ENCODE measurements at places on chromosomes 11 and 22. TPM values are rescaled to one million over a fixed set of nuclear protein-coding genes. Genes with fewer than 3 reads are reported as not detected.

GRCh38 chr11:118216621-118217481 lies 8.0 kb downstream of the JAML start:
- DNase-seq: no peak

GRCh38 chr11:125625225-125625629 lies 264 bp downstream of the CHEK1 start:
- DNase-seq: no peak

MRGPRX3 gene
- not detected for total RNA-seq

DNA sequence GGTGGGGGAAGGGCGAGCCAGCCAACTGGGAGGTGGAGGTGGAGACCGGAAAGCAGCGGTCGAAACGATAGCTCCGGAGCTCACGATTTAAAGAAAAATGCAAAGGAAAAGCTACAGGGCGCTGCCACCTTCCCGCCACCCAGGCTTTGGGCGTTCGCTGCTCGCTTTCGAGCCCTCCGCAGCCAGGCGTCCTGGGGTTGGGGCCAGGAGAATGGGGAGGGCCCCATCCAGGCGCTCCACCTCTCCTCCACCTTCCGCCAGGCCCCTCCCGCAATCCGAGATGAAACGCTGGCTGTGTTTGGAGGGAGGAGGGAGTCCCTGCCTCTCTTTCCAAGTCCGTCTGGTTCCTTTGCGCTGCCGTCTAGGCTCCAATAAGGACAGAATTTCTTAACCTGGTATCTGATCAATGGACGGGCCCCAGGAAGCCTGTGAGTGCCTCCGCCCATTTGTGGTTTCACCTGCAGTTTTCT lies 483 bp upstream of the ABTB2 start:
- DNase-seq: no peak

DNA sequence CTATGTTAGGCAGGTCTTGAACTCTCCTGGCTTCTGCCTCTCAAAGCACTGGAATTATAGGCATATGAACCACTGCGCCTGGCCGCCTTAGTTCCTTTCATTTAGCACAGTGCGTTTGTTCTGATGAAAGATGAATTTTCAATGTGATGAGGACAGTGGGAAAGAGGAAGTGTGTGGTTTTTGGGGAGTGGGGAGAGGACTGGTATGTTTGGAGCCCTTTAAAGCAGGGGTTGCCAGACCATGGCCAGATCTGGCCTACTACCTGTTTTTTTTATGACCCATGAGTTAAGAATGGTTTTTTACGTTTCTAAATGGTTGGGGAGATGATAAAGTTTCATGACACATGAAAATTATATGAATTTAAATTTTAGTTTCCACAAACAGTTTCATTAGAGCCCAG lies 12.5 kb downstream of the ATXN10 start:
- no peak for DNase-seq

GRCh38 chr22:50002791-50003190 lies 9.8 kb downstream of the IL17REL start:
- DNase-seq: no peak

CHRNA10 gene
- total RNA-seq: 1.8 TPM

C22orf42 gene
- 1.5 TPM for total RNA-seq

DNA sequence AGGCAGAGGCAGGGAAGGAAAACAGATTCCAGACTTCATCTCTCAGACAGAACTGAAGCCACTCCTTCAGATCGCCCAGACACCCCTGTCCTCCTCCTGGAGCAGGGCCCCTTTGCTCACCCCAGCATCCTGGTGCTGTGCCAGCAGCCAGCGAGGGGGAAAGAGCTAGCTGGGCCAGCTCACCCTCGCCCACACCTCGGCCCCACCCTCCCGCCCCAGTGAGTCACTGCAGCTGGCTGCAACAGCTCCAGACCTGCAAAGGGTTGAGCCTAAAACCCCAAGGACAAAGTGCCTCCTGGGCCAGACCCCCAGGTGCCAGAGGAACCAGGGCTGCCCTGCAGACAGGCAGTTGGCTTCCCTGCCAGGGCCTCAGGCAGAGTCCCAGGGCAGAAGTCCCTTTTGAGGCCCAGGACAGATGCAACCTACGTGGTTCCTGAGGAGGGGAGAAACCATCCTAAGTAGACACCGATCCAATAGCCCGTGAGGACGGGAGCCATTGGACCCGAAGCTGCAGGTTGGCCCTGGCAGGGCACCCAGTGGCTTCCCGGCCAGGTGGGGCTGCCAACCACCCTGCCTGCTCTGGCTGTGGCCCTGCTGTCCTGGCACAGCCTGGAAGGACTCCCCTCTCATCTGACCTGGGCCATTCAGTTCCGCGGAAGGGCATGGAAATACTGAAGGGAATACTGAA lies 7.2 kb downstream of the AHNAK start:
- peak; percentile 59 for DNase-seq

DNA sequence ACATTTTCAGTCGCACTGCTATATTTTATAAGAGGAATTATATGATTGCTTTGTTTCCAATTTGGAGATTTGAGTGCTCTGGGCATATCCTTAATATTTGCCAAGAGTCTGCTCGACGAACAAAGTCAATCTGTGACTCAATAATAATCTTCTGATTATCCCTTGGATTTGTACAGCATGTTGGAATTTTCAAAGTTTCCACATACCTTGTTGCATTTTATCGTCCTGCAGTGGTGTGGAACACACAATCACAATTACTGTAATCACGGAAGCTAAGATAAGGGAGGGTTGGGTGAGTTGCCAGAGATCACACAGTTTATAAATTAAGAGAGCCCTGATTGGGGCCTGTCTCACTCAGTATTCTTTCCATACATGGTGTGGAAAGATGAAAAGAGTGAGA lies 189.3 kb downstream of the GUCY1A2 start:
- no peak for DNase-seq

- DNase-seq: peak; percentile 72
These were observed 739.8 kb downstream of the OPCML start for GRCh38 chr11:132792341-132793140.

GRCh38 chr11:122115524-122116379 lies at the start of gene BLID:
TSS of gene BLID (minus strand) at chr11:122116215. CDS start at chr11:122115922, 293 bp downstream.
- peak; percentile 89 for DNase-seq

- no peak for DNase-seq
These were observed 8.6 kb upstream of the VWCE start for GRCh38 chr11:61303725-61304124.

GRCh38 chr11:122101625-122102291 lies 14.3 kb downstream of the BLID start:
- peak; percentile 91 for DNase-seq

C22orf15 gene
- total RNA-seq: 2.2 TPM

- DNase-seq: no peak
These were observed 52.4 kb downstream of the DSCAML1 start for GRCh38 chr11:117744471-117745150.

DNA sequence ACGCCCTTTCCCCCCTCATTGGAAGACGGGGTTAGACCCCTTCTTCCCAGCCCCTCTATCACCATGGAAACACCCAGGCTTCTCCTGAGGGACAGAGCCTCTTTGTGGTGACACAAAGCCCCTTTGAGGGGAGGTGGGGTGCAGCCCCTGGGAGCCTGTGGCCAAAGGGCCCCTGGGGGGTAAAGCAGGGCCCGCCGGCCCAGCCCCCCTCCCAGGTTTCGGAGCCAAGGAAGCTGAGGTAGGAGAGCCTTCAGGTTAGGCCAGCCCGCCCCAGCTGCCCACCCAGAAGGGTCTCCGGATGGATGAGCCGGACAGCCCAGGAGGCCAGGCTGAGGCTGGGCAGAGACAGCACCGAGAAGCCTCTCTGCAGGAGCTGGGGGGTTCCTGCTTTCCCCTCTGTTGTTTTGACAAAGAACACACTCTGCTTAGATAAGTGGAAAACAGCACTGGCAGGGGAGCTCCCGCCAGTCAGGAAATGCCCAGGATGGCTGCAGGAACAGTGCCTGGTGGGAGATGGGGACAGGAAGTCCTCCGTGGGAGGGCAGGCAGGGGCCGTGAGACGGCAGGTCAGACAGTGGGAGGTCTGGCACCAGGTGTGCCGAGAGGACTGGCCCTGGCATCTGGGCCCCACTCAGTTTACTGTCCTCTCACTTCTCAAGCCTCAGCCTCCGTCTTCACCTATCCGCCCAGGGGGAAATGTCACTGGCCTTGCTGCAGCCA lies 18.2 kb downstream of the ARVCF start:
- no peak for DNase-seq

GRCh38 chr22:29937940-29938693 lies 55.1 kb downstream of the MTMR3 start:
- no peak for DNase-seq

OVOL1 gene
- 5.5 TPM for total RNA-seq

DNA sequence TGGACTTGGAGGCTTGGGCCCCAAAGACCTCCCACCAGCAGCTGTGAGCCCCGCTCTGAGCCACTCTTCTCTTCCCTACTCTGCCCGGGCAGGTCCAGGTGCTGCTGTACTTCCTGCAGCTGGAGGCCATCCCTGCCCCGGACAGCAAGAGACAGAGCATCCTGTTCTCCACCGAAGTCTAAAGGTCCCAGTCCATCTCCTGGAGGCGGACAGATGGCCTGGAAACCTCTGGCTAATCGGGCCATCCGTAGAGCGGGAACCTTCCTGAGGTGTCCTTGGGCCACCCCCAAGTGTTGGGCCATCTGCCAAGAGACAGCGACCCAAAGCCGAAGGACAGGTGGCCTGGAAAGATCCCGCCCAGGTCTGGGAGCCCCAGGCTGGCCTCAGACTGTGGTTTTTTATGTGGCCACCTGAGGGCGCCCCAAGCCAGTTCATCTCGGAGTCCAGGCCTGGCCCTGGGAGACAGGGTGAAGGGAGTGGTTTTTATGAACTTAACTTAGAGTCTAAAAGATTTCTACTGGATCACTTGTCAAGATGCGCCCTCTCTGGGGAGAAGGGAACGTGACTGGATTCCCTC lies 135.1 kb downstream of the BCR start:
- peak; percentile 94 for DNase-seq

- DNase-seq: no peak
These were observed 1.1 kb downstream of the MTMR2 start for GRCh38 chr11:95922536-95923438.

DNA sequence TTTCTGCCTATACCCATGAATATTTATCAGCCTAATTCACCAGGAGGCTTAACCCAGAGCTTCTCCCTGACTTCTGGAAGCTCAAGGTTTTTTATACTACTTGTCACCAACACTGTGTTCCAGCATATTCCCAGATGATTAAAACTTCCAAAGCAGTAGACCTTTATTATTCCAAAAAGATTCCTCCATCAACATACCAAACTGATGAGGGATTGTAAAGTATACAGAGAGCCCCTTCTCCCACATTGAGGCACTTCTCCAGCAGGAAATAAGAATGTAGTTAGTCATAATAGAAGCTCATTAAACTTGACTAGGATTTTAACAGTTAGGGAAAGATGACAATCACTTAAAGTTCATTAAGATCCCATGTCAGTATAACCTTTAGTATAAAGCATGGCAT lies 51.4 kb upstream of the CEP126 start:
- DNase-seq: no peak

GRCh38 chr11:92098172-92098571 lies 126.4 kb upstream of the FAT3 start:
- no peak for DNase-seq

- no peak for DNase-seq
These were observed 167.0 kb upstream of the RASSF10 start for GRCh38 chr11:12841946-12842630.

- no peak for DNase-seq
These were observed 521.3 kb upstream of the LRRC4C start for GRCh38 chr11:41980741-41981140.

TBX1 gene
- not detected for total RNA-seq

GRCh38 chr11:14673824-14674405 lies 30.3 kb downstream of the PDE3B start:
- DNase-seq: no peak

DNA sequence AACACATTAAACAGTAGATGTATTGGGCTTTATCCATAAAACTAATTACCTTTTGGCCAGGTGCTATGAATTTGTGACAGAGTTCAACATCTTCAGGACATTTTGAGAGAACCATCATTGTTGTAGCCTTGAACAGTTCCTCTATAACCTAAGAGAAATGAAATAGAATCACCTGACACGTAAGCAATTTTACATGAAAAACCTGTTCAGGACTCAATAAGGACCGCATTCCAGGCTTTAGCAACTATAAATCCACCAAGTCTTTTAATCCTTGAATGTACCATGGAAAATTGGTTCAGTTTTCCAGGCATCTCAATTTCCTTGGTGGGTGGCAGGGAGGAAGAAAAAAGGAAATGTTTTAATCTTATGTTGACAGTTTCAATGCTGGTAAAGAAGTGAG lies 60.9 kb upstream of the GAB2 start:
- DNase-seq: no peak

GRCh38 chr11:3120071-3120792 lies 44.9 kb downstream of the OSBPL5 start:
- peak; percentile 33 for DNase-seq

SYT7 gene
- 2.0 TPM for total RNA-seq

PATE4 gene
- not detected for total RNA-seq

GRCh38 chr11:2036863-2037486 lies 39.3 kb upstream of the H19 start:
- DNase-seq: no peak

GRCh38 chr22:41047801-41048211 lies 44.6 kb upstream of the EP300 start:
- DNase-seq: no peak

DNA sequence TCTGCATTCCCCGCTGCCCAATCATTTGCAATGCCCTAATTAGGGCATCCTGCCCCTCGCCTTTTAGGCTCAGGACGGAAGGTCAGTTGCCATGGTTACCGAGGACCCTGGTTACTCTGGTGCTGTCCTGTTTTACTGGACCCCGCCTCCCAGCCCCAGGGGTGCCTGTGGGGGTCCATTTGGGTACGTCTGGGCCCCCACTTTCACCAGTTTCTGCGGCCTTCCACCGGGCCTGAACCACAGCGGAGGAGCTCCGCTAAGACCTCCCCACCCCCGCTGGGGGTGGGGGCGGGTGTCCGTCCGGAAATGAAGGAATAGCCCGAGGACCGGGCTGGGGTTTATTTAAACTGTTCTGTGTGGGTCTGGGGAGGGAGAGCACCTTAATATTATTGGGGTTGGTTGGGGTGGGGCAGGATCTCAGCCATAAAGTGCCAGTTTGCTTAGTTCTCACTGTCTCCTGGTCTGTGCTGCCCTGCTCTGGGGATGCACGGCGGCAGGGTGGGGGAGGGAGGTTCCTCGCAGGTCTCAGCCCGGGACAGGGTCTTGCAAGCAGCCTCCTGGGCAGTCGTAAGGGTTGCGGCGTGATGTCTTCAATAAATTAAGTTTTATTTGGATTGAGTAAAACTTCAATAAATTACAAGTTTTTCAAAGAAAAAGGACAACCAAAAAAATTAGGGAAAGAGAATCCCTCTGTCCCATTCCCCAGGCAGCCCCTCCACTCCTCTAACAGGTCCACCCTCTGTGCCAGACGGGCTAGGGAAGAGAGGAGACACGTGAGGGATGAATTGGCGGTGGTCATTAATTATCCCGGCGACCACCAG lies 5.3 kb downstream of the PHOX2A start:
- peak; percentile 53 for DNase-seq

- no peak for DNase-seq
These were observed 73.4 kb downstream of the DEUP1 start for GRCh38 chr11:93403930-93404329.

GRCh38 chr11:10588904-10589303 lies 20.4 kb upstream of the LYVE1 start:
- DNase-seq: no peak

GRCh38 chr22:18115906-18116371 lies 5.3 kb downstream of the TUBA8 start:
- no peak for DNase-seq

Data from endodermal cell (in vitro differentiated cells).